ENCODE measurements at places on chromosomes 3 and 15.

DNA sequence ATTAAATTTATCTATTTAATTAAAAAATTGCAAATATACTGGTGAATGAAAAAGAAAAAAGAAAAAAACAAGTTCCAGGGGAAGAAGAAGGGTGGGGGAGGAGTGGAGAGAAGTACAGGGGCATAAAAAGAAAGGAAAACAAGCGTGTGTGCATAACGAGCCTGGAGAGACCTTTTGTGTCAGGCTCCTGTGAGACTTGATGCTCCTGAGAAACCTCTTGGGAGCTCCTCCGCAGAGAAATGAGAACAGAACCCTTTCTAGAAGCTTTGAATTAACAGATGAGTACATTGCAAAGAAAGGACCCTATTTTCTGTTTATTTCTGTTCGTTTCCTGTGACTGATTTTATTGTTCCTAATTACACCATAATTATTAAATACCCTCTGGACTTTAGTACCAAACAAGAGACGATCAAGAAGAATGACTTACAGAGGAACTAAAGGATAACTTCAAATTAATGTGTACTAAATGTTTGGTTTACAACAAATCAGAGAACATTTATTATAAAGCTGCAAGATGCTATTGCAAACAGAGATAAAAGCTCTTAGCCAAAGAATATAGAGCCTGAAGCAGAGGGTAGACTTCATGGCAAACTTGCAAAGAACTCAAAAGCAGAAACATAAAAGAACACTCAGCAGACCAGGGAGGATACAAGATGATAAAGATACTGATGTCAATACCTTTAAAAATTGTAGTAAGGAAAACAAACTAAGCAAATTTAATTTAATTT is 74.7 kb downstream of the DPPA2 start:
- no peak for DNase-seq

DNA sequence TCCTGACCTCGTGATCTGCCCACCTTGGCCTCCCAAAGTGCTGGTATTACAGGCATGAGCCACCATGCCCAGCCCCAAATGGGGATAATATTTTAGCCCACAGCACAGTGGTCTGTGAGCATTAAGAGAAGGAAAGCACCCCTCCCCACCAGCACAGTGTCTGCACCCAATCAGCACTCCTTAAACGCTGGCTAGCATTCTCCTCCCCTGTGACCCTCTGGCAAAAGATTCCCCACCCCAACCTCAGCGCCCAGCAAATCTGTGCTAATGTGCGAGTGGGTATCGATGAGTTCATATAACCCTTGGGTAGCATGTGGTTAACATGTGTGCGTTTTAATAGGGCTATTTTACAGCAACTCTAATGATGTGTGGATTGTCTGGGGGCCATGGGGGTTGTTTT is 18.3 kb upstream of the EPHB3 start:
- no peak for DNase-seq

- DNase-seq: no peak
These were observed 8.1 kb upstream of the DLG1 start for GRCh38 chr3:197306374-197307086.

DNA sequence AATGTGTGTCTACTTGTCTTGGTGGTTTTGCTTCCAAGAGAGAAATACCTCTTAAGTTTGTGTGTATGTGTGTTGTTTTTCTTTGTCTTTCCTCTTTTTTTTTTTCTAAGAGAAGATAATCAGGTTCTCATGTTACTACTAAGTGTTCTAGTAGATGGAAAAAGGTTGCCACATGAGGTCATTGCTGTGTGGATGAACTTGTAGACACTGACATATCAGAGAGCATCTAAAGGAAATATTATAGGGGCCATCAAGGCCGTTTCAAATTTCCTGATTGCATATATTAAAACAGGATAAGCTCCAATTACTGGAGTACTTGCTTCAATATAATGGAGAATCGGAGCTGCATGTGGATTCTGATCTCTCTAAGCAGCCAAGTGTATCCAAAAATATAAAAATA is 747.5 kb downstream of the NR2F2 start:
- DNase-seq: no peak

- DNase-seq: no peak
These were observed 143.7 kb downstream of the MEGF11 start for GRCh38 chr15:66109826-66110225.

DNA sequence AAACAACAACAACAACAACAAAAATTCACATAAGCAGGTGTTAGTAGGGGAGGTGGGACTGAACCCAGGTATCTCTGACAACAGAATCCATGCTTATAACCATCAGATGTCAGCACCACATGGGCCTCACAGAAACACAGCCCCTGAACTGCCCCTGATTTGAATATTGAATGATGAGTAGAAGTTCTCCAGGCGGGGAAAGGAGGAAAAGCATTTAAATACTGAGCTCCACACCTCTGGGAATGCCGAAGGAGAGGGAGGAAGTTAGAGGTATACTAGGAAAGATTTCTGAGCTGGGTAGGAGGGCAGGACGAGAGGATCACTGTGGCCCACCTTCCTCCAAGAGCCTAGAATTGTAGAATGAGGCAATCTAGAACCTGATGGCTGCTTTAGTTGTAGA is 31.9 kb upstream of the EIF4A2 start:
- DNase-seq: no peak

DNA sequence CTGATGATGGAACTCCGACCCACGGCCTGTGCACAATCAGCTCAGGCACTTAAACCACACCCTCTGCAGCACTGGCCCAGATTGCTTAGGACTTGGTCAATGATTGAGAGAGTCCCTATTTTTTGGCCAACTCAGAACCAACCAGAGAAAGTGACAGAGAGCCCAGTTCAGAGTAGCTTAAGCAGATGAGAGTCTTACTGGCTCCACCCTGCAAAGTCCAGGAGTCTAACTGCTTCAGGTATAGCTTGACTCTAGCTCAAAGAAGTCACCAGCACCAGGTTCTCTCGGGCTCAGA is 20.1 kb downstream of the SLC6A20 start:
- DNase-seq: no peak

GRCh38 chr3:115245438-115245837 is 98.3 kb upstream of the ZBTB20 start:
- DNase-seq: no peak

GRCh38 chr3:57279685-57280084 is 12.8 kb downstream of the ASB14 start:
- no peak for DNase-seq

DNA sequence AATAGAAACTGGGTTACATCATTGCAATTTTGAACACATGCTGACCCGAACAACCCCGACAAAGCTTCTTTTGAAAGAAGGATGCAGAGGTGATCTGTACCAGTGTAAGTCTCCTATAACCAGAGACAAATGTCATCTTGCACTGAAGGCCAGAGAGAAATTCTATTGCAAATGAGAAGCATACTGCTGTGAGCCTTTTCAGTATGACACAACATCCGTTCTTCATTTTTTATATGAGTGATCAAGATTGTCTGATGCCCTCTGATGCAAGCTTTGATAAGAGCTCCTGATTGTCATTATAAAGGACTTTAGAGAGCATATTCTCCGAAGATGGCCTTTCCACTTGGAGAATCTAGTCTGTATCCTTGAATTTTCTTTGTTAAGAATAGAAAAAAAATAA is 36.9 kb downstream of the PCOLCE2 start:
- DNase-seq: no peak

GRCh38 chr15:99149366-99149765 is 44.5 kb downstream of the SYNM start:
- no peak for DNase-seq
